ENCODE measurements at places on chromosomes 1 and 21.

DNA sequence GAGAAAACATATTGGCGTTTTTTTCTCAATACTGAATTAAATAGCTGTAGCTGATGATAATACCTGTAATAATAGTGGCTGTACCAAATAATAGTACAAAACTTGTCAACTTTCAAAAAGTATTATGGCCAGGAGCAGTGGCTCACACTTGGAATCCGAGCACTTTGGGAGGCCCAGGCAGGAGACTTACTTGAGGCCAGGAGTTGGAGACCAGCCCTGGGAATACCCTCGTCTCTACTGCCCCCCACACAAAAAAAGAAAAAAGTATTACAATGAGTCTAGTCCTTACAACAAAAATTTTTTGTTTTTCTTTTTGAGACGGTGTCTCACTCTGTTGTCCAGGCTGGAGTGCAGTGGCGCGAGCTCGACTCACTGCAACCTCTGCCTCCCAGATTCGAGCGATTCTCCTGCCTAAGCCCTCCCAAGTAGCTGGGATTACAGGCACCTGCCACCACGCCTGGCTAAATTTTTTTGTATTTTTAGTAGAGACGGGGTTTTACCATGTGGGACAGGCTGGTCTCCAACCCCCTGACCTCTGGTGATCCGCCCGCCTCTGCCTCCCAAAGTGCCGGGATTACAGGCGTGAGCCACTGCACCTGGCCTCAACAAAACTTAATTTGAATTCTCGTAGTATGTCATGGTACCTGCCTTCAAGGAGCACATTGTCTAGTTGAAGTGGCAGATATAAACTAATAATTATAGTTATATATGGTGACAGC is 1.4 kb downstream of the RBBP4 start:
- no peak for DNase-seq

- DNase-seq, result no peak
Measured at GRCh38 chr1:98793136-98793535, 131.6 kb downstream of the SNX7 start.

GRCh38 chr1:232834066-232834465 is 28.9 kb downstream of the MAP10 start:
- DNase-seq, result no peak

- no peak for DNase-seq
Measured at GRCh38 chr1:64000021-64000420, 203.4 kb upstream of the UBE2U start.

- DNase-seq, result no peak
Measured at GRCh38 chr1:210246447-210246846, 13.9 kb downstream of the SERTAD4 start.

DNA sequence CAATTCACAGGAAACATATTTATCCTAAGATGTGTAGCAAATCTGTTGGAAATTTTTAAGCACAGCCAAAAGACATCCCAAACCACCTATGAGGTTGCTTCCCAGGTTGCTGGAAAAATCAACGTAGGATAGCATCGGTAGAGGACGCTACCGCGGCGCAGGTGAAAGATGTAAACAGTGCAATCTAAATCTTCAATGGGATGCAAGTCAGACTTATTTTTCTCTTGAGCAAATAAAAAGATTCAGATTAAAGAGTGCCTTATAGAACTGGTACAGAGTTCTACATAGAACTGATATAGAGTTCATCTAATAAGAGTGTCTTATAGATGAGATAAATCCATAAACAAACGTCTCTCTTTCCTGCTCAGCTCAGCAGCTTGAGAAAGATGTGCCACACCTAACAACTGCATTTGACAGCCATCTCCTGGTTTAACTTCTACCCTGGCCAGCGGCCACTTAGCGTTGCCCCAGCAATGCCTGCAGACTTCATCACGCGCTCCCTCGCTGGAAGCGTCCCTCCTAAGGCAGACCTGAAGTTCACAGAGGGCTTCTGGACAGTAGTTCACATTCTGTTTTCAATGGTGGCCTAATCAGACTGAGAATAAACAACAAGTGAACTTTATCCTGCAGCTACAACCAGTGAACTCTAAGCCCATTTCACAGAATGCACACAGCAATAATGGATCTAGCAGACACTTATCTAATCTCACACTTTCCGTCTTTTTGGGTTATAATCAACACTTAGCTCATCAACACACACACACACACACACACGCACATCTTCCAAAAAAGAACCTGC is 164.5 kb downstream of the TOMM20 start:
- DNase-seq, result no peak

Data from GM19239 (cell line).